RKO (cell line): ENCODE measurements at places on chromosomes 12 and 14.

GRCh38 chr14:71240866-71241520 is 333.7 kb downstream of the PCNX1 start:
- DNase-seq, result no peak

DNA sequence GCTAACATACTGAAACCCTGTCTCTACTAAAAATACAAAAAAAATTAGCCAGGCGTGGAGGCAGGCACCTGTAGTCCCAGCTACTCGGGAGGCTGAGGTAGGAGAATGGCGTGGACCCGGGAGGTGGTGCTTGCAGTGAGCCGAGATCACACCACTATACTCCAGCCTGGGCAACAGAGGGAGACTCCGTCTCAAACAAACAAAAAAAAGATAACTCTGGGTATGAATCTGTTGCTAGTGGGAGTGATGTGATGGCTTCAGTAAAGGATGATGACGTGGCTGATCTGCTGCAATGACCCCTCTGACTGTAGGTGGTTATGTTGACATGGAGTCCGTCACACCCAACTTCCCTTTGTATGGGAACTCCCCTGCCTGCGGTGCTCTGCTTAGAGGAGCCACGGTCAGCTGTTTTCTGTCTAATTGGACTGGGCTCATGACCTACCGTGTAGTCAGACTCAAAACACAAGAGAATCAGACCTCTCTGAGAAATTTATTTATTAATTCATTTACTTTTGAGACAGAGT is 59.1 kb upstream of the MED13L start:
- no peak for DNase-seq

DNA sequence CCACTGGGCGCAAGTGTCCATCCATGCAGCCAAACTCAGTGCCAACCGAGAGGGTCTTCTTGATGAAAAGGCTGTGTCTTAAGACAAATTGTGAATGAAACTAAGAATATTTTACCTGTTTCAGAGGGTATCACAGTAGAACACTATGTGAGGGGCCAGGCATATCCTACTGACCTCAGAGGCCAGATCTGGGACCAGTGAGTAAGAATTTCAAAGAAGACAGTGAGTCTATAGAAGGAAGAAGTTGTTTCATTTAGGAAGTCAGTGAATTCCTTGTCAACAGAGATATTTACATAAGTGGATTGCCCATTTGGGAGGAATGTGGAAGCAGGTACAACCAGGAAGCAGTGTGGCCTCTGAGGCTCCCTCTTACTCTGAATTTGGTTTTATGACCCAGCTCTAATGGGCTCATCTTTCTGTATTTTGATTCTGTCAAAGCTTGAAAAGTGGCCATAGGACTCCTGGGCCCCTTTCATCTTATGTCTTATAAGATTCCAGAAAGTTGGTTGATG is 137.4 kb downstream of the ZNF664 start:
- DNase-seq, result no peak

GRCh38 chr14:79278798-79279644 is 932.3 kb downstream of the DIO2 start:
- no peak for DNase-seq

GRCh38 chr12:55982319-55982936 is 8.6 kb downstream of the RAB5B start:
- DNase-seq, result no peak

- DNase-seq, result no peak
Observed at GRCh38 chr12:97471194-97471593, 8.6 kb downstream of the RMST start.
